Fibroblast of lung (primary cell): ENCODE measurements at places on chromosomes 2 and 18.
A peak's percentile ranks its signal among the peaks of the same experiment; 100 is the strongest.

- no peak for DNase-seq
Measured at GRCh38 chr2:50769406-50770181, 262.3 kb downstream of the NRXN1 start.

GRCh38 chr2:17894005-17894404 lies 15.5 kb downstream of the KCNS3 start:
- no peak for DNase-seq

- DNase-seq = peak; percentile 57
Measured at GRCh38 chr2:186903216-186903615, 54.2 kb upstream of the ZSWIM2 start.

DNA sequence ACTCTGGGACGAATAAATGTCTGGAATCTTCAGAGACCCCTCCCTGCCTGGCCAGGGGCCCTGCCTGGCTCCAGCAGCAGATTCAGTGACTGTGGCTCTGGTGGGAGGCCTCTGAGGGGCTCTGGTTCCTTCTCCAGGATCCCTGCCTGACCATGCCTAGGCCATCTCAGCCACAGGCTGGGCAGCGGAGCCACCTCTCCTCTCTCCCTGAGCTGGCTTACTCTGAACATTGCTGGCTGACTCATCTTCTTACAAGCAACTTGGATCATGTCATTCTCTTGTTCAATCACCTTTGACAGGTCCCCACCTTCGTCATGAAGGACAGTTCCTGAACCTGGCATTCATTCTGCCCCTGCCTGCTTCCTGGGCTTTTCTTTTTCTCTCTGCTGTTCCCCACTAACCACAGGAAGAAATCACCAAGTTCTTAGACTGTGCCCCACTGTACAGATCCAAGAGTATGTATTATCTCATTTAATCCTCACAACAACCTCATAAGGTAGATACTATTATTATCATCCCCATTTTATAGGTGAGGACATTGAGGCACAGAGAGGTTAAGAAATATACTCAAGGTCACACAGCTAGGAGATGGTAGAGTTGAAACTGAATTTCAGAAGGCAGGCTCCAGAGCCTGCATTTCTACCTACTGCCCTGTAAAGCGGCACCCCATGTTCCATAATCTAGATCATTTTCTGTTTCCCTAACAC lies 155.5 kb upstream of the SMAD2 start:
- no peak for DNase-seq

- no peak for DNase-seq
Measured at GRCh38 chr18:45213040-45213333, 402.3 kb upstream of the SLC14A2 start.

GRCh38 chr18:75206452-75207309 lies 2.3 kb downstream of the PTGR3 start:
- no peak for DNase-seq

- no peak for DNase-seq
Measured at GRCh38 chr2:237585590-237586221, 4.8 kb downstream of the RAB17 start.

GRCh38 chr2:67930156-67930555 lies 132.6 kb downstream of the C1D start:
- DNase-seq = no peak

- peak; percentile 67 for DNase-seq
Measured at GRCh38 chr2:182031956-182032355, 46.3 kb downstream of the PPP1R1C start.

DNA sequence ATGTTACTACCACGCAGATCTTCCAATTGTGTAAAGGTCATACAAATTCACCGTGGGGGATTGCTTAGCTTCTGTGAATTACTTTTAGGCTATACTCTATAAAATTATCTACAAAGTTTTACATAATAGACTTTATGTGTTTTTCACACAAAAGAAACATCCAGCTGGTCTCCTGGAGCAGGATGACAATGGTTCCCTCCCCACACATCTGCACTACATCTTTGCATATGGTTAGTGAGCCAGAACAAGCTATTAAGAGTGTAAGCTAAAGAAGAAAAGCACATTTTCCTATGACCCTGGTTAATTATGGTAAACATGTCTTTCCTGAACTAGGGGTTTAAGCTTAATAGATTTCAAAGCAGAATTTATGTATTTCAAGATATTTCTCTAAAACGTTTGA lies 295.1 kb downstream of the ASXL3 start:
- no peak for DNase-seq

DNA sequence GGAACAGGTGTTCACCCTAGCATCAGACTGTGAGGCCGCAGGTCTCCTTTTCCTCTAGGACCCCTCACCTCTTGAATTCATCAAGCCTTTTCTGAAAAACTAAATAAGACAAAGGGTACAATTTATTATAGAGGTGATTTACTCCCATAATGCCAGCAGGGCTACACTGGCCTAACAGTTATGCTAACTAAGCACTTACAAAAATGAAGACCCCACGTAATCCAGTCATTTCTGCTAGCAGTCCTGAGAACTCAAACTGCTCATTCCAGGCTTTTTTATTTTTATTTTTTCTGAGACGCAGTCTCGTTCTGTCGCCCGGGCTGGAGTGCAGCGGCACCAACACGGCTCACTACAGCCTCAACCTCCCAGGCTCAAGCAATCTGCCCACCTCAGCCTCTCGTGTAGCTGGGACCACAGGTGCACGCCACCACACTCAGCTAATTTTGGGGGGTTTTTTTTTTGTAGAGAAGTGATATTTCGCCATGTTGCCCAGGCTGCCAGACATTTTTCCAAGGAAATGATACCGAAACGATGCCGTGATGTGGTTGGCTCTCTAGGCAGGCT lies 14.2 kb downstream of the CAPG start:
- no peak for DNase-seq

DNA sequence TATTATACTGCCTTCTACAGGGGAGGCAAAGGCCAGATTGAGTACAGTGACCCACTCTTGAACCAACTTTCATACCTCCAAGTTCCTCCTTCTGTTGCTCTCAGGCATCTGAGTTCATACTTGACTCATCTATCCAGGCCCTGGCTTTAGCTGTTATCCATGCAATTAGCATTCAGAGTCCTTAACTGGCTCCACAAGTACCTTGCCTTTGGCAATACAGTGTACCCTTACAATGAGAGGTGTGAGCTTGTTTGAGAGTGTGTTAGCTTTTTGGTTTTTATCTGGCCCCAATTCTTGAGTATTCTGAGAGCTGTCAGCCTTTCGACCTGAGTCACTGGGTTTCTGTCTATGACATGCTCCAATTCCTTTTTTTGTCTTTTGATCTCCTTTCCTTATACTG lies 60.2 kb downstream of the EHD3 start:
- DNase-seq = no peak

DNA sequence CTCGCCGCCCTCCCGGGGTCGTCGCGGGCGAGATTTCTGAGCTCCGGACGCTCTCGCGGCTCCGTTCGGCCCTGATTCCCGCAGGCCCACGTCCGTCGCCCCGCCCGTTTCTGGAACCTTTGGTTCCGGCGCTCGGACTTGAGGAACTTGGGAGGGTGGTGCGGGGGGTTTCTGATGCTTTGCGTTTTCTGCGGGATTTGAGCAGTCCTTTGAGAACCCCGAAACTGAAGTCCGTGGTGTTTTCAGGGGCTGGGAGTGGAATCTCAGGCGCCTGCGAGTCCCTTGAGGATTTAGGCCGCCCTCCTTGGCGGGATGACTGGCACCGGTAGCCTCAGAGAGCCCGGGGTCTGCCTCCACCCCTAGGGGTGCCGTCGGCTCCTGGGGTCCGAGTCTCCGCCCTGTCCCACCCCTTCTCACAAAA lies 336 bp downstream of the THNSL2 start:
- DNase-seq = no peak

DNA sequence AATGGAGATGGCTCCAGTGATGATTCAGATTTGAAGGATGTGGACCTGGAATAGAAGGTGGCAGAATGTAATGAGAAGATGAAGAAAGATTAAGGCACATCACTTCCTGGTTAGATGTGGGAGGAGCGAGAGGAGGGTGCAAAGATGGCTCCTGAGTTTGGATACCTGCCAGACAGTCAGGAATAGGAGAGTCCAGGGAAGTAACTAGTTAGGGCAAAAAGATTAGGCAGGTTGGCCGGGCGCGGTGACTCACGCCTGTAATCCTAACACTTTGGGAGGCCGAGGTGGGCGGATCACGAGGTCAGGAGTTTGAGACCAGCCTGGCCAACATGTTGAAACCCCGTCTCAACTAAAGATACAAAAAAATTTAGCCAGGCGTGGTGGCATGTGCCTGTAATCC lies 5.6 kb downstream of the C2orf74 start:
- no peak for DNase-seq

GRCh38 chr2:182229297-182229696 lies 197.5 kb downstream of the PDE1A start:
- DNase-seq = peak; percentile 46
